ENCODE measurements at places on chromosomes 13 and 19. TPM values are rescaled to one million over a fixed set of nuclear protein-coding genes. Genes with fewer than 3 reads are reported as not detected.

SIGLEC9 gene
- polyA plus RNA-seq: 11.3 TPM

GRCh38 chr19:21569494-21569865 lies 64.1 kb downstream of the ZNF429 start:
- H3K4me1 ChIP-seq: peaks cover 22% of the 10 kb centered on the region
- DNase-seq: no peak
- no peaks in the 10 kb centered on the region for H3K36me3 ChIP-seq
- peak overlapping the region; percentile 97 for H3K4me3 ChIP-seq

- no peaks in the 10 kb centered on the region for H3K36me3 ChIP-seq
- H3K27ac ChIP-seq: no peak overlapping the region
- H3K4me1 ChIP-seq: no peaks in the 10 kb centered on the region
- H3K4me3 ChIP-seq: no peak overlapping the region
- DNase-seq: no peak
- peaks cover under 1% of the 10 kb centered on the region for H3K27me3 ChIP-seq
Observed at GRCh38 chr13:76316998-76317527, 569.1 kb downstream of the KCTD12 start.

DNA sequence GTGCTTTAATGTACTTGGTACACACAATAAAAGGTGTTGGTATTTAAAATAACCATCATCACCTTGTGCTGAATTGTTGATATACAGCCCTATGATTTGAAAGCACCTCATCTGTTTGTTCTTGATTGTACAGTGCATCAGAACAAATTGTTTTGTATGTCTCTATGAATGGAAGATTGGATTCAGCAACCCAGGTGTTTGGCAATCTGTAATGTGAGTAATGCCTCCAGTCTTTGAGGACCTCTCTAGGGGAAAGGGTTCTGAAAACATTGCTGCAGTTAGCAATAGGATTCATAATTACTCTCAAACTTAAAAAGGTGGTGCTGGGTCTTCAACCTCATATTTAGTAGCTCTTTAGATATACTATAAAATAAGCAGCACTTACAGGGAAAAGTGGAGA lies 341.8 kb downstream of the OXGR1 start:
- no peak for DNase-seq
- H3K36me3 ChIP-seq: no peaks in the 10 kb centered on the region
- H3K4me3 ChIP-seq: no peak overlapping the region
- peaks cover 1% of the 10 kb centered on the region for H3K27me3 ChIP-seq
- H3K27ac ChIP-seq: no peak overlapping the region
- H3K4me1 ChIP-seq: no peaks in the 10 kb centered on the region

All from immature natural killer cell (primary cell).